ENCODE measurements at places on chromosomes 2 and 18.

DNA sequence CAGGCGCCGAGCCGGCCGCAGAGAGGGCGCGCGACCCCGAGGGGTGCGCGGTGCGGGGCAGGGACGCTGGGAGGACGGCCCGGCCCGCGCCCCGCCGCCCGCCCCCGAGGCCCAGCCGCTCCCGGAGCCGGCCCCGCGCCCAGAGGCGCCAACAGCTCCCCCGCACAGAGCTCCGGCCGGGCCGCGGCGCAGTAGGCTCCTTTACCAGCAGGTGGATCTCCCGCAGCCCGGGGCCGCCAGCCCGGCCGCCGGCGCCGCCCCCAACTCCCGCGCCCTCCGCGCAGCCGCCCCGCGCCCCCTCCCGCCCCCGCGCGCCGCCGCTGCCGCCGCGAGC lies 258 bp downstream of the MGAT4A start:
- no peak for DNase-seq

- no peak for DNase-seq
Observed at GRCh38 chr18:11387880-11388279, 221.5 kb upstream of the SLC35G4 start.

- DNase-seq, result no peak
Observed at GRCh38 chr2:105454801-105455485, 56.1 kb upstream of the FHL2 start.

DNA sequence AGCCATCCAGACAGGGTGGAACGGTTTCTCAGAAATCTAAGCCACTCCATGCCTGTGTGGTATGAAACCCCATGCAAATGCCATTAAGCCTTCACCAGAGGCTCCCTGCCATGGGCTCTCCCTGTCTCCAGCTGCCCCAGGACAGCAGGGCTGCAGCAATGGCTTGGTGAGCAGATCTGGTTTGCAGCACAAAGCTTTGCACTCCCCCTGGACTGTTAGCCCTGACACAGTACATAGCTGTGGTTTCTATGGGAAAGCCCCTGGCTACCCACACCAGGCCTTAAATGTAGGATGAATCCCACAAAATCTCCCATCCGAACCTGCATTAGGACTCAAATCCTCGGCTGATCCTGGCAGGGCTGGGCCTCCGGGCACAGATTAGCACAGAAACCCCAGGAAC lies 291.6 kb downstream of the TNS1 start:
- DNase-seq, result no peak

DNA sequence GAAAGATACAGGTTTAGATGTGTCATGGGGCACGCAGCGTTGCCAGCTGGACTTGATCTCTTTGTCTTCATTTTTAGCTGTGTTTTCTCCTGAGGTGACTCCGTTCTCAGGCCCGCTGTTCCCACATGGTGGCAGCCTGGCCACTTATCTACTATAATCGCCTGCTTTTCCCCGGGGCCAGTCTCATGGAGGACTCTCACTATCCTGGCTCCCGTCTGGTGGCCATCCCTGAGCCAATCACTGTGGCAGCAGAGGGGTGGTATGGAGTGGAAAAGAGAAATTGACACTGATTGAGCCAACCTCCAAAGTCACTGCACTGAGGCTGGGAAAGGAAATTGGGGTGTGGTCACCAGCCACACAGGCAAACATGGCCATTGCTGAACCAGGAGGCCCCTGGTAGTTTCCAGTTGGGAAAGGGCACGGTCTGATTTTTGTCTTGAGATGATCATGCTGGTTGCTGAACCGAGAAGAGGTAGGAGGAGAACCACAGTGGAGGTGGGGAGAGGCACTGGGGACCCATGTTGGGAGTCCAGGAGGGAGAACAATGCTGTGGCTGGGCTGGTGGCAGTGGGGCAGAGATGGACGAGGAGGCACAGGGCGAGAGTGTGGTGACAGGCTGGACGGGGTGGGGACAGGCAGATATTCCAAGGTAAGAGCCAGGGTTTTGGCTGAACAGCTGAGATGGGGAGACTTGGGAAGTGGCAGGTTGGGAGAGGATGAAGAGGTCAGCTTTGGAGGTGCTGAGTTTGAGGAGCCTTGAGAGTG lies 45.6 kb downstream of the KCNIP3 start:
- no peak for DNase-seq

GRCh38 chr2:220226546-220226945 lies 599.1 kb downstream of the SLC4A3 start:
- DNase-seq, result no peak

All from stimulated activated CD8-positive, alpha-beta memory T cell treated with anti-CD3 and anti-CD28 coated beads, Interleukin-15, amount 100 ng/mL, for 4 hours (primary cell).